ENCODE measurements at places on chromosomes 11 and 22.

- DNase-seq = no peak
Measured at GRCh38 chr11:28346209-28346608, 238.0 kb downstream of the METTL15 start.

DNA sequence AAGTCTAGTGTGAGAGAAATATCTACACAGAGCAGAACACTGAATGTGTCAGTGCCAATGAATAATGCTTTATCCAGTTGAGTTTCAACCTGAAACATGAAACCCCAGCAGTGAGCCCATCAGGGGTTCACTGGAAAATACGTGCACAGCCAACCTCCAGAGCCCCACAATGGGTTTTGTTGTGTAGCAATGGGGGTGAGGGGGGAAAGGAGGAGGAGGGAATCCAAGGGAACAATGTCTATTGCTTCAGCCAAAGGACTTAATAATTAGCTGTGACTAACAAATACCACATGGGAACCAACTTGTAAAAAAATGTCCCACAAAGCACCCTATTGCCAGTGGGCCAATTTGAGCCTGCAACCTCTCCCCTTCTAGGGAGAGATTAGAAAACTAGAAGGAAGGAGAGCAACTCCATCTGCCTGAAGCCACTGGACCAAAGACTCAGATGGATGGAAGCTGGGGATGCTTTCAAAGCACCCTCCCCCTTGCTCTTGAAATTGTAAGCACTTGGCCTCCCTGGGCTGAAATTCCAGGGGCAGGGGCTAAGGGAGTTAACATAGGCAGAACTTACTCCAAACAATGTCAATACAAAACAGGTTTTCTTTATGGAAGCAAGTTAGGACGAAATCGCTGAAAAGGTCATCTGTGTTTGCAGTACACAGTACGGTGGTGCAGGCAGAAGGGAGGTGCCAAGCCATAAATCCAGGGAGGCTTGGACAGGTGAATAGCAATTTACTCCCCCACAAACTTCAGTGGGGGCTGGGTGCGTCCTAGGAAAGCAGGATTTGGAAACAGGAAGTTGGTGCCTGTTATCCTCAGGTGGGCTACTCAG, 99.8 kb downstream of the ARL14EP start:
- no peak for DNase-seq

DNA sequence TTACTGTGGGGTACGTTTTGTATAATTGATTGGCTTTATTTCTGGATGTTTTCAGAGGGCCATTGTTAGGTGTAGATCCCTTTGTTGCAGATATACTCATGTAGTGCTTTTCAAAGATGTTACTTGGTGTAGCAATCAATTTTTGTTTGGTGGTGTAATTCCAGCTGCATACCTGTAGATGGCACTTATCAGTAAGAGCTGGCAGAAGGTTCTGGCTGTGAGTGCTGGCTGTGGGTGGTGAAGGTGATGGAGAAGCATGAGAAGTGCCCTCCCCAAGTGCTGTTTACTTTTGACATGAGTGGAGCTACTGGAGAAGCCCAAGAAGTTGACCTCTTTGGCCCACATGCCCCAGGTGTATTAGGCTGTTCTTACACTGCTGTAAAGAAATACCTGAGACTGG, 1074.9 kb downstream of the FAM181B start:
- no peak for DNase-seq

GRCh38 chr11:35138606-35138942, 397 bp upstream of the CD44 start:
- DNase-seq = no peak

DNA sequence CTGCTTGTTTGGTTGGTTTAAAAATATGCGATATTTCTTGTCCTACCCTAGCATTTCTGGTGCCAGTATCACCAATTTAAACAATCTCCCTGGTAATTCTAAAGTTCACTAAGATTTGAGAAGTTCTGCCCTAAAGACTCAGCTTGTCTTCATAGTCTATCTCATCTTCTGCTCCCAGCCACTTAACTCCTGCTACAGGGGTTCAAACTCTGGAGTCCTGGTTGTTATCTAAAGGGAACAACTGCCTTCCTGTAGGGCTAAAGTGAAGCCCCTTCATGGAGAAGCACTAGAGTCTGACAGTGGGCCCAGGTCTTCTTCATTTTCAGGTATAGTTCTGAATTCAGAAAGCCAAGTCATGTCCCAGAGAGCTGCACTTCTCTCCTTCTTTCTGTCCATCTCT, 73.2 kb downstream of the CTNND1 start:
- no peak for DNase-seq

DNA sequence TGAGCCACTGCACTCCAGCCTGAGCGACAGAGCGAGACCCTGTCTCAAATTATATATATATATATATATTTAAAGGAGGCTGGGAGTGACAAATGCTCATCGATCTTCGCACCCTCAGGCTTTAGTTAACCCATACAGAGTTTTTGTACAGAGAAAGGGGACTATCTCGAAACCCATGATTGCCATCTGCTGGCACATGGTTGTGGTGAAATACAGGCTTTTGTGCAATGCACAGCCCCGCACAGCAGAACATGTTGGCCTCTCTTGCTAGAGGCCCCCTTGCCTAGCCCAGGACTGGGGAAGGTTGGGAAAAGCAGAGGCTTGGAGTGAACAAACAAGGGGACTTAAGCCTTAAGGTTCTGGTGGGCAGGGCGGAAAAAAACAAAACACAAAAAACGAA, 3.6 kb downstream of the MYBPC3 start:
- DNase-seq = no peak

DNA sequence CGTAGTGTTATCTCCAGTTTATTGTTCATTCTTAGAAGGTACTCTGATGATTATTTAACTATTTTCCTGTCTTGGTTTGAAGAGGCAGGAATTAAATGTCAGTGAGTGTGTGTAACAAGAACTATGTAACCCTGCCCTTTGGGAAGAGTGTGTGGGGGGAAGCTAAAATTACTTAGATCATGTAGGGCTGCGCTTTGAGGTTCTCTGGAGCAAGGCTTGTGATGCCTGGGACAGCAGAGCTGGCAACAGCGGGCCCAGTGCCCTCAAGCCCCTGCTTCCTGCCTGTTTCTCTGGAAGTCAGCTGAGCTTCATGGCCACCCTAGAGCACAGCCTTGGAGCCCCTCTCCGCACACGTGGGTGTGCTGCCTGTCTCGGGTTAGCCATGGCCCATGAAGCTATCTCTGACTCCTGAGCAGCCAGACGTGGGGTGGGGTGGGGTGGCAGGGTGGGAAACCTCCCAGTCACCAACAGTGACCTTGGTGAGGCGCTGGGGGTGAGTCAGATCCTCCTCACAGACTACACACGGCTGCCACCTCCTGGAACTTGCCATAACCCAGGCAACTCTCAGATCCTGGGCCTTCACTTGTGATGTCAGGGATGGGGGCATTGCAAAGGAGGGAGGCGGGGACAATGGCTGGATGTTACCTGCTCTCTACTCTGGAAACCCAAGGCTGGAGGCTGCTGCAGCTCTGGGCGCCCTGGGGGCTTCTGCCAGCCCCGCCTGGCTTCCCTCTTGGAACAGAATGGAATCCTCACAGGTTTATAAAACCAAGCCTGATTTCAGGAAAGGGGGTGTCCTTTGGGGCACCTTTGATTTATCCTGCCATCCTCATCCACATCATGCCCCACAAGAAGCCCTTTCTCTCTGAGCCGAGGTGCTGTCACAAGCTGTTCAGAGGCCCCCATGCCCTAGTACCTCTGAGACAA, 88.6 kb downstream of the SNX19 start:
- no peak for DNase-seq

DNA sequence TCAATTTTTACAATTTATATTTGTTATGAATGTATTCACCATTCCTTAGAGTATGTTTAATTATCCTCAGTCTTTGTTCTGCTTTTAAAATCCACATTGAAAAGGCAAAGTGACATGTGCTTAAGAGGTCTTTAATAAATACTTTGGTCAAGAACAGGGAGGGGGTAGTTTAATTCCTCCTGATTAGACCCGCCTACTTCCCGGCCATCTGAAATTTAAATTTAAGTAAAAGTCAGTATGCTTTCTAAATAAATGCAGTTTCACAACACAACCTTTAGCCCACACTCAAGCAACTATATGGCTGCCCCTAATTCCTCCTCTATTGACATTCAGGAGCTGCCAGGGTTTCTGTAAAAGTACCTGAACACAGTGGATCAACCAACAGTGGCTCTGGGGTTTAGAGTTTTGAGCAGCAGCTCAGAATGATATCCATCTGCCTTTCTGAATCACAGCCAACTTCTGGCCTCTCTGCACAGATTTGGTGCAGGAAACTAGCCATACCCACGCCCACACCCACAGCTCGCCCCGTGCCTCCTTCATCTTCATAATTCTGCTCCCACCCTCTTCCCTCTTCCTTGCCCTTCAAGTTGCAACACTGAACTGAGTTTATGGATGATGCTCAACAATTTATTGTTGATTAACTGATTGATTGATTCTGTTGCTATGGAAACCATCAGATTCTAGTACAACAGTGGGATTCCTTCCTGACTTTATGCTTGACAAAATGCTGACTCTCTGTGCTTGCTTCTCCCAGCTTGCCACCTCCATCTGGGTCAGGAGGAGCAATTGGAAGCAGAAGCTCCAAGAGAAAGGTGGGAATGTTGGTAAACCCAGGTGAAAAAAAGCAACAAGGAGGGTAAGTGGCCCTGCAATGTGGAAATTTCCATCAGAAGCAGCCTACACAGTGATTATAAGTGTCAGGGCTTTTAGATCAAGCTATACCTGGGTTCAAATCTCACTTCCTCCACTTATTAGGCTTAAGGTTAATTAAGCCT, 70.8 kb downstream of the PANX1 start:
- DNase-seq = no peak

- no peak for DNase-seq
Measured at GRCh38 chr11:128835741-128836430, 31.2 kb downstream of the KCNJ1 start.

DNA sequence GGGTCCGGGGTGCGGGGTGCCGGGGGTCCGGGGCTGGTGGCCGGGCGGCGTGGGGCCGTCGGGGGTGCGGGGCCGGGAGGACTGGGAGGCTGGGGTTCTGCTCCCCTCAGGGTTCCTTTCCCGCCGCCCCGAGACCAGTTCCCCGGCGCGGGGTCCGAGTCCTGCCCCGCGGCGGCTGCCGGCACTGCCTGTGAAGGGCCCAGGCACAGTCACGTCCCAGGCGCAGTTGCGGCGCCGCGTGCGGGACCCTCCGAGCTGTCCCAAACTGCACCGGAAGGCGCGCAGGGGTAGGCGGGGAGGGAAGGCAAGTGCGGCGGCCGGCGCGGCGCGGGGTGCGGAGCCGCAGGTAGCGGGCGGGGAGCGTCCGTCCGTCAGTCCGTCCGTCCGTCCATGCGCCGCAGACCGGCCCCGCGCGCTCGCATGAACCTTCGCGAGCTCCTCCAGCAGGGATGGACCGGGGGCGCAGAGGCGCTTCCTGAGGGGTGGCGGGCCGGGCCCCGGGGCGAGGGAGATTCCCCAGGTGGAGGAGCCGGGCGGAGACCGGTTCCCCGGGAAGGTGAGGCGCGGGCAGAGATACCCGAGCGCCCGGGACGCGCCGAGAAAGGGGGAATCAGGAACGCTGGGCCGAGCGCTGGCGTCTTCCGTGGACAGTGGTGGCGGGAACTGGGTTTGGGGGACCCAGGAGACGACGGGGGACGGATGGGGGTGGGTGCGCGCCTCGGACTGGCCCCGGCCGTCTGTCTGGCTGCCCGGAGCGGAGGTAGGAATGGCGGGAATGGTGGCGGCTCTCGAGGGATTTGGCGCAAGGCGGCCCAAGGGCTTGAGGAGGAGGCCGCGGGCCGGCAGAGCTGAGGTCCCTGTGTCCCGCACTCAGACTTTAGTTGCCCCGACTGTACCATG, 3.1 kb upstream of the ADORA2A start:
- peak; percentile 30 for DNase-seq

DNA sequence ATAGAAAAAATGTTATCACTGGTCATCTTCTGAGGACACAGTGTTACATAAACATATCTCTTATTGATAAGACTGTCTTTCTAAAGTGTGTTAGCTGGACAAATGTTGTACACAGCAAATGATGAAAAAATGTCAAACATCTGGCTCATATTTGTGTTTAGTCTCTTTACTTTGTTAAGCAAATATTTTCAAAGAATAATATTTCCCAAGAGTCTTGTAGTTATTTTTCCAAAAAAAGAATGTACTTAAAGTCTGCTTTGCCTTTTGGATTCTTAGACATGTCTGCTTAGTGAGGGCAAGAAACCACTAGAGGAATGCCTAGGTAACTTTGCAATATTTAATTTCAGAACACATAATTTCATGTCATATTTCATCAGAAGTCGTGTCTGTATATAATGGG, 23.9 kb upstream of the CCDC179 start:
- no peak for DNase-seq

DNA sequence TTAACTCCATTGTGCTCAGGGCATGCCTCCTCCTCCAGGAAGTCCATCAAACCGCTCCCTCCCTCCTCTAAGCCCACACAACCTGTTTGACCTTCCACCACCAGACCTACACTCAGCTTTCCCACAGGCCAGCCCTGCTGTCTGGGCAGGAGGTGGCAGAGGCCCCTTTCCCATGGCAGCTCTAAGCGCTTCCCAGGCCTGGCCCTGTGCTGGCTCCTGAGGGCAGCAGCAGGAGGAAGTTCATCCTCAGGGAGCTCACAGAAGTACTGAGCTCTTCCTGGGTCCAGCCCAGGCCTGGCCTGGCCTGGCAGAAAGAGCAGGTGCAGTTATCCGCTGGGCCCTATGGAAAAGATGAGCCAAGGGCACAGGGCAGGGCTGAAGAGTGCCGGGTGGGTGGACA, 31.4 kb downstream of the ARAP1 start:
- no peak for DNase-seq

DNA sequence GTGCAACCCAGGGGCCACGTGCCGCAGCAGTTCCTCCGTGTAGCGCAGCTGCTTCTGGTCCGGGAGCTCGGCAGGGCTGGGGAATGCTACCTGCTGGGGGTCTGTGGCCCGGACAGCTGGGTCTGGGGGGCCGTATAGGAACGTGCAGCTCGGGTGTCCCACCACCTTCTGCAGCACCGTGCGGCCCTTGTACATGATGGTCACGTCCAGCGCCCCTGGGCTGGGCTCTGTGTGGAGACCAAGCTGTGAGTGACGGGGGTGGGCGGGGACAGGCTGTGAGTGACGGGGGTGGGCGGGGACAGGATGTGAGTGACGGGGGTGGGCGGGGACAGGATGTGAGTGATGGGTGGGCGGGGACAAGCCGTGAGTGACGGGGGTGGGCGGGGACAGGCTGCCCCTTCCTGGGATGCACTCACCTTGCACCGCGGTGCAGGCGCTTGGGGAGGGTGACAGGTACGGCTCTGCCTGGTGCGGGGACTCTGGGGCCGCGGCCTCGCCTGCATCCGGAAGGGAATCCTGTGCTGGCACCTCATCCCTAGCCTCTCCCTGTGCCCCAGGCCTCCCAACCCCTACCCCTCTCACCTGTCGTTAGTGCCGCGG, 2.3 kb downstream of the IRF7 start:
- DNase-seq = peak; percentile 81

- DNase-seq = no peak
Measured at GRCh38 chr11:91133361-91133760, 910.5 kb upstream of the CHORDC1 start.
